ENCODE measurements at places on chromosomes 2 and 18.

GRCh38 chr2:131034122-131035051, 58.9 kb downstream of the FAM168B start:
- no peak for DNase-seq

DNA sequence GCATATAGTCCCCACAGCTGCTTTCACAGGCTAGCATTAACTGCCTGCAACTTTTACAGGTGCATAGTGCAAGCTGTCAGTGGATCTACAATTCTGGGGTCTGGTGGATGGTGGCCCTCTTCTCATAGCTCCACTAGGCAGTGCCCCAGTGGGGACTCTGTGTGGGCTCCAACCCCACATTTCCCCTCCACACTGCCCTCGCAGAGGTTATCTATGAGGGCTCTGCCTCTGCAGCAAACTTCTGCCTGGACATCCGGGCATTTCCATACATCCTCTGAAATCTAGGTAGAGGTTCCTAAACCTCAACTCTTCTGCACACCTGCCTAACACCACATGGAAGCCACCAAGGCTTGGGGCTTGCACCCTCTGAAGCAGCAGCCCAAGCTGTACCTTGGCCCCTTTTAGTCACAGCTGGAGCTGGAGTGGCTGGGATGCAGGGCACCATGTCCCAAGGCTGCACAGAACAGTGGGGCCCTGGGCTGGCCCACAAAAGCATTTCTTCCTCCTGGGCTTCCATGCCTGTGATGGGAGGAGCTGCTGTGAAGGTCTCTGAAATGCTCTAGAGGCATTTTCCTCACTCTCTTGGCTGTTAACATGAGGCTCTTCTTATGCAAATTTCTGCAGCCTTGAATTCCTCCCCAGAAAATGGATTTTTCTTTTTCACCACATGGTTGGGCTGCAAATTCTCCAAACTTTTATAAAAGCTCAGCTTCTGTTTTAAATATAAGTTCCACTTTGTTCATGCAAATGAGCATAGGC, 59.3 kb downstream of the KDM3A start:
- no peak for DNase-seq

GRCh38 chr2:145751629-145752028, 1231.7 kb upstream of the ZEB2 start:
- DNase-seq, result no peak

DNA sequence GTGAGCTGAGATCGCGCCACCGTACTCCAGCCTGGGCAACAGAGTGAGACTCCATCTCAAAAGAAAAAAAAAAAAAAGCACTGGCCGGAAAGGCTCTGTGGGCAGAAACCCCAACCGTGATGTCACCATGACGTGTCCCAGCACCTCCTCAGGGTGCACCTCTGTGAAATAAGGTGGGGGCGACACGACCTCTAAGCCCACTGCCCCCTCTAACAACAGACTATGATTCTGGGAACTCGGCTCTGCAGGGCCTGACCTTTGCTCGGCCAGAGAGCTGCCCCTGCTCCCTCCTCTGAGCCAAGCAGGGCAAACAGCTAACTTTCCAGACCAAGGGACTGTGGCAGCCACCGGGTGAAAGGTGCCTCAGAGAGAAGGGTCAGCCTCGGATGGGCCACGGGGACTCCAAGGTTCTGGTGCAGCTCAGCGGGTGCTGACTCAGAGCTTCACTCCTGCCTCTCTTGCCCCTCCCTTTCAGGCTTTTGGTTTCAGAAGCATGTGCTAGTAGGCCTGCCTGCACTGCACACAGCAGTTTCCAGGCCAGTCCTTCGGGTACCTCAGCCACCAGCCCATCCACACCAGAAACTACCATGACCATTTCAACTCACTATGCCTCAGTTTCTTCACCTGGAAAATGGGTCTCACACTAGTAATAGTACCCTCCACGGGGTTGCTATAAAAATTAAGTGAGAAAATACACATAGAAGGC, 8.0 kb downstream of the TMBIM1 start:
- peak; percentile 56 for DNase-seq

- DNase-seq, result no peak
These were observed 224.3 kb downstream of the KLHL29 start for GRCh38 chr2:23609254-23609653.

GRCh38 chr2:50215736-50216135, 816.2 kb downstream of the NRXN1 start:
- DNase-seq, result no peak

GRCh38 chr2:19574778-19575260, 216.4 kb upstream of the OSR1 start:
- DNase-seq, result no peak

DNA sequence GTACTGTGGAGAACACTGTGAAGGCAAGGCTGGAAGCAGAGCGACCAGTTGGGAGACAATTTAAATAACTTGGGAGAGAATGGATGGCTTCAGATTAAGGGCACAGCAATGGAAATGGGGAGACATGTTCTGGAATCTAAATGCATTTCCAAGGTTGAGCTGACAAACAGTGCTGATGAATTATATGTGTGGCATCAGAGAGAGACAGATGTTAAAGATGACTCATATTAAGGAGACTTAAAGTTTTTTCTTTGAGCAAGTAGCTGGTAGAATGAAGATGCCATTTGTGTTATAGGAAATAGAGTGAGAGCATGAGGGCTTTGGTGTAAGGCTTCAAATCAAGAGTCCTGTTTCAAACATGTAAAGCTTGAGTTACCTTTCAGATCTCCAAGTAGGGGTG, 441.8 kb downstream of the SETBP1 start:
- no peak for DNase-seq

GRCh38 chr18:62343316-62343715, 18.2 kb downstream of the TNFRSF11A start:
- no peak for DNase-seq

GRCh38 chr2:174399171-174399570, 3.6 kb downstream of the SCRN3 start:
- no peak for DNase-seq

GRCh38 chr2:39679805-39680204, 14.1 kb downstream of the TMEM178A start:
- DNase-seq, result no peak

- DNase-seq, result no peak
These were observed 38.4 kb upstream of the ID2 start for GRCh38 chr2:8643250-8643995.

GRCh38 chr2:133977405-133977804, 276.5 kb upstream of the MGAT5 start:
- no peak for DNase-seq

GRCh38 chr2:176174382-176174823, 14.1 kb upstream of the HOXD1 start:
- no peak for DNase-seq

DNA sequence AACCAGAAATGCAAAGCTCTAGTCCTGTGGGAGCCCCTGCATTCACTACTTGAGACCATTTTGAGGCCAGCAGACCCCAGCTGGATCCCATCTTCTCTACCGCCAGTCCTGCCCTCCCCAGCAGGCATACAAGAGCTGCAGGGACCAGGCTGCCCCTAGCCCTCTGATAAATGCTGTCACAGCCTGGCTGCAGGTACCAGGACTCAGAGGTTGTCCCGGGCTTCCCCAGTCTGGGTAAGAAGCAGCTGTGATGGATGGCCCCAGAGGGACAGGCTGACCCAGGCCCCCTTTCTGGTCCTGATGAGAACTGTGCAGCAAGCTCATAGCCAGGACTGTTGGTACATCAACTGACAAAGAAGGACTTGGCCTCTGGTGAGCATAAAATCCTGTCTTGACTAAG, 132.9 kb upstream of the APCDD1 start:
- DNase-seq, result no peak

DNA sequence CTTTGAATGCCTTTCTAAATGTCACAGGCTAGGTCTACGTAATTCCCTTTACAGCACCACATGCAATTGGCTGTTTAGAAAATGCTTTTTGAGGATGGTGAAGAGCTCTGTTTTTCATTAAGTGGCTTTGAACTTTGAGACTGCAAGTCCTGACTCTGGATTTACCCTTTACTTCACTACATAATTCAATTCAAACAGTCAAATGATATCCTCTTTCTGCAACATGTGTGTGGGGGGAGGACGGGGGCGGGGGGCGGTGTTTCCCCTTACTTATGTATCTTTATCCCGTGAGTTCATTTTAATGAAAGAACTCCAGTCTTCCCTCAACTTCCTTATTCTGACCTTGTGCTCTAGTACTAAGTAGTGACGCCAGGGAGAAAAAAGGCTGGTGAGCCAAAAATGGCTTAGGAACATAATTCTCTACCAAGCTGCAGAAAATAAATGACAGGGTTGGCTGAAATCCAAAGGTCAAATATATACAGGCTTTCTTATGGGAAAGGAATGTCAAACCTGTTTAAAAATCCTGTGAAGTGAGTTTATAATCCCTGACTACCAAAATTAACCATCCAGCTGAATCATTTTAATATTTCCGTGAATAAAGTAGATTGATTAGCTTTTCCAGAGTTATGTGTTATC, 119.6 kb downstream of the SLC8A1 start:
- no peak for DNase-seq

DNA sequence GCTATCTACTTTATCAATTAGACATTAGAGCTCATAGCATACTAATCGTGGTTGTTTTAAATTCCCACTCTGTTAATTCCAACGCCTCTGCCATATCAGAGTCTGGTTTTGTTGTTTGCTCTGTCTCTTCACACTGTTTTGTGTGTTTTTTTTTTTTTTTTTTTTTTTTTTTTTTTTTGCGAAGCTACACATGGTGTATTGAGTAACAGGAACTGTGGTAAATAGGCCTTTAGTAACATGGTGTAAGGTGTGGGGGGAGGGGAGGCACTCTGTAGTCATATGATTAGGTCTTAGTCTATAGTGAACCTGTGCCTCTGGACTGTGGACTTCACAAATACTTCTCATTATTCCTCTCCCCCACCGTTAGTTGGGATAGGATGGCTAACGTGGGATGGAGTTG, 370.7 kb upstream of the RAB12 start:
- DNase-seq, result no peak

- DNase-seq, result no peak
These were observed 153.0 kb upstream of the LRATD1 start for GRCh38 chr2:14479486-14479885.

All from activated CD4-positive, CD25-positive, alpha-beta regulatory T cell treated with anti-CD3 and anti-CD28 coated beads, Interleukin-2, amount 50 U/mL, for 72 hours (primary cell).